ENCODE measurements at places on chromosomes 2 and 18.

DNA sequence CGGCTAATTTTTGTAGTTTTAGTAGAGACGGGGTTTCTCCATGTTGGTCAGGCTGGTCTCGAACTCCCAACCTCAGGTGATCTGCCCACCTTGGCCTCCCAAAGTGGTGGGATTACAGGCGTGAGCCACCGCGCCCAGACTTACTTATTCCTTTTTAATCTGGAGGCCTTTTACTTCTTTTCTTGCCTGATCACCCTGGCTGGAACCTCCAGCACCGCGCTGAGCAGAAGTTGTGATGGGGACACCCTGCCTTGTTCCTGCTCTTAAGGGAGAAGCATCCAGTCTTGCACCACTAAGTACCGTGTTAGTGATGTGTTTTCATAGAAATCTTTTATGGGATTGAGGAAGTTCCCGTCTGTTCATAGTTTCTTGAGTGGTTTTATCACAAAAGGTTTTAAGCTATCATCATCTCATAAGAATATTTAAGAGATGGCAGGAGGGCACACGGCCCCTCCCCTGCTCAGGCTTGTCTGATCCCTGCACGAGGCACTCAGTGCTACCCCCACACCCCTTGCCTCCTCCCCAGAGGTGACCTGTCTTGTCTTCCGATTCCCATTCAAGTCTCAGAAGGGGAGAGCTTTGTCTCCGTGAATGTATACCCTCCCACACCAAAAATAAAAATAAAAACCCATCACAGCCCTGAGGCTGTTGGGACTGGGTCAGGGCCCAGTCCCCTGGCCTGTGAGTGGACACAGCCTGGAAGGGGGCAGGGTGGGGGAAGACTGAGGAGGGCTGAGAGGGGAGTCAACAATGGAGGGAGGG lies 65.3 kb upstream of the SMAD7 start:
- no peak for DNase-seq

GRCh38 chr2:109148991-109149645 lies 20.1 kb downstream of the SH3RF3 start:
- DNase-seq: no peak

GRCh38 chr2:120893811-120894584 lies 158.3 kb downstream of the GLI2 start:
- DNase-seq: no peak

DNA sequence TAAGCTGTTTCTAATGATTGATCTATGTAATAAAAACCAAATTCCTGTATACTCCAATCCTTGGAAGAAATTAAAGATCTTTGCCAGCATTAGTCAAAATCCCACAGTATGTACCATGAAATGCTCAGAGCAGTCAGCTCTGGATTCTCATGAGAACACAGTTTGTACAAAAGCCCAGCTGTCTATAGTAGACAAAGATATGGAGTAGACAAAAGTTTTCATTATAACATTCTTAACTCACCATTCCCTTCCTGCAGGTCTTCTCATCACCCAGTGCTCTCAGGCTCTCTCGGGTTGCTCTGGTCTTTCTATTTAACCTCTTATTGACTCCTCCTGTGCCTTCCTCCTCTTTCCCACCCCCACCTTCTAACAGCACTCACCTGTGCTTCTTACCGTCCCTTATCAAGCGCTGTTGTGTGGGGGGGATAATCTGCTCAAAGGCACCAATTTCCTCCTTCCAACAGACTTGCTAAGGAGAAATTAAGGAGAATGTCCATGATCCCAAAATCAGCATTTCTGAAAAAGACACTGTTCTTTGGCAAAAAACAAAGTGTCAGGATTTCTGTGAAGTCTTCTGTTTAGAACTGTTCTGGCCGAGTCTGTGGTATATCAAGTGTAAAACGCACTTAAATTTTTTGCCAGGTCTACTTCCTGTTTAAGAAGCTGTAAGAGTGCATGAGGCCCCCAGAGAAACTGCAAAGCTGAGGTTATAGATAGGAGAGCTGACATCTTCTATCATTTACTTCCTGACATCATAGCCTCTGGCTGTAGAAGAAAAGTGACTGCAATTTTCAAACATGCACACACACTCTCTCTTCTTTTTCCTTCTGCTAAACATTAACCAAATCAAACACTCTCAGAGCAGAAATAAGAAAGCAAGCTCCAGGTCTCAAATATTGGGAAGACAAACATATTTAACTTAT lies 144.1 kb downstream of the EVA1A start:
- DNase-seq: no peak

DNA sequence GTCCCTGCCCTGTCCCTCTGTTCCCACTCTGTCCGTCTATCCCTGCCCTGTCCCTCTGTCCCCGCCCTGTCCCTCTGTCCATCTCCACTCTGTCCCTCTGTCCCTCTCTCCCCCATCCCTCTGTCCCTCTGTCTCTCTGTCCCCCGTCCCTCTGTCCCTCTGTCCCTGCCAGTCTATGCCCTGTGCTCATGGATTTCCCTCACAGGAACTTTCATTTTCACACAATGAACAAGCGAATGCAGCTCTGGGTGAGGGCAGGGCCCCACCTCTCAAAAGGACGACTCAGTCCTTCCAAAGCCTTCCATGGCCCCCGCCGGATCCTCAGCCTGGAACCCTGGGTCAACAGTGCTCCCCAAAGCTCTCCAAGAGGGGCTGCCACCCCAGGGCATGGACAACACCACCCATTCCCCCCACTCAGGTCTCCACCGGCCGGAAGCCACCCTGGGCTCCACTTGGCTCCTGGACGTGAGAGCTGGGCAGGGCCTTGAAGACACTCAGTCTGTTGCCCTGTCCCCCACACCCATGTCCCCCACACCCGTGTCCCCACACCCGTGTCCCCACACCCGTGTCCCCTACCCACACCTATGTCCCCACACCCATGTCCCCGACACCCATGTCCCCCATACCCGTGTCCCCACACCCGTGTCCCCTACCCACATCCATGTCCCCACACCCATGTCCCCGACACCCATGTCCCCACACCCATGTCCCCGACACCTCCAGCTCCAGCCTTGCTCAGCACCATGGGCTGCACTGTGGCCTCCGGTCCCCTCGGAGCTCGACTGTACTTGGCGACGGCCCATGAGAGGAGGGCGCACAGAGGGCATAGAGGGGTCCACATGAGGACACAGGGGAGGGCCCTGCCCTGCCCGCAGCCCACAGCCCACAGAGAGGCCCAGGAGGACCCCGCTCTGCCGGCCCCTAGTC lies 156.0 kb downstream of the PXDN start:
- DNase-seq: no peak

DNA sequence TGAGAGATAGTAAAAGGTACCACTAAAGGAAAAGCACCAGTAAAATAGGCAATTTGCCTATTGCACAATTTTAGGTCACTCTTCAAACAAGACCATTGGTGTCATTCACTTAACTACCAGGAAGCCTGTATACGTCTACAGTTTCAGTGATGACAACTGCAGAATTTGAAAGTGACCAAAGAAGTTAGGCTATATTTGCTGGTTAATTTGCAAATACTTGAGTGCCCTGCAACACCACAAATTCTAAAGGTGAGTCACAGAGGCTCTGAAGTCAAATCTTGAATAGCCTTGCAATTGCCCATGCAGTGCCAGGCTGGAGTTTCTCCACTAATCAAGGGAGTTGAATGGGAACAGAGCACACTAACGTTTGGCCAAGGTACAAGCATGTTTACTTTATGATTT lies 128.7 kb upstream of the CCDC68 start:
- no peak for DNase-seq

DNA sequence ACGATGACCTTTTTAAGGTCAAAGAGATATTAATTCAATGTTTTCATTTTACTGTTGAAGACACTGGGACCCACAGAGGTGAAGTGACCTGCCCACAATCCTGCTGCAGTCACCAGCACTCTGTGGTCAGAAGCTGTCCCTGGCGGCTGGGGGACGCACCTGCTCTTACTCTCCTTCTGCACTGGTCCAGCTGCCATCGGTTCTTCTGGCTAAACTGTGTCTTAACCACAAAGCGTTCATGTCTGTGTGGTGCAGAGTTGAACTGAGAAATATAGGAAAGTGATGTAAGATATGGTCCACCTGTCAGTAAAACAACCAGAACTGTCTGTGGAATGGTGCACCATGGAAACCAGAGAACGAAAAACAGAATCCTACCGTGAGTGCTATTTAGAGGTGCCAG lies 44.9 kb upstream of the SMIM21 start:
- no peak for DNase-seq

Measured in activated naive CD4-positive, alpha-beta T cell treated with Interleukin-2 at 50 U/mL for 16 hours (primary cell).